ENCODE measurements at places on chromosomes 3 and 15. TPM values are rescaled to one million over a fixed set of nuclear protein-coding genes. Genes with fewer than 3 reads are reported as not detected.
A peak's percentile ranks its signal among the peaks of the same experiment; 100 is the strongest.

ZBED2 gene
- total RNA-seq: not detected

GOLGA6A gene
- total RNA-seq: 0.21 TPM

MESP1 gene
- total RNA-seq: 2.1 TPM

LTF gene
- total RNA-seq: not detected

MYO5C gene
- 2.7 TPM for total RNA-seq

PDCD6IP gene
- 217 TPM for total RNA-seq

DNA sequence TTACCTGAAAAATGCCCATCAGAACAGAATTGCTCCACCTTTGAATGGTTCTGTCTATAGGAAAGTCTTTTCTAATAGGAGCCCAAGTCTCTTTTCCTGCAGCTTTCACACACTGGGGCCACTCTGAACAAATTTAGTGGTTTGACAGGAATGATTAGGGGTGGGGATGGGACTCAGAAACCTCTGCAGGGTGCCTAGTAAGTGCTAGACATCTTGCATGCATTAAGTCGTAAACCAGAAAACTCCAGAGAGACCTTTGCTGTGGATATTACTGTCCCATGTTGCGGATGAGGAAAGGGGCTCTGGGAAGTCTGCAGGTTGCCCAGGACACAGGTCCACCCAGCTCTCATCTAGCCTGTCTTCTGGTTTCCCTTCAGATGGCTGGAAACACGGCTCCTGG lies 189.7 kb downstream of the OPA1 start:
- peaks cover 67% of the 10 kb centered on the region for H3K27me3 ChIP-seq
- no peak for DNase-seq
- no peaks in the 10 kb centered on the region for H3K36me3 ChIP-seq
- peaks cover 31% of the 10 kb centered on the region for H3K4me1 ChIP-seq
- H3K27ac ChIP-seq: no peak overlapping the region

DNA sequence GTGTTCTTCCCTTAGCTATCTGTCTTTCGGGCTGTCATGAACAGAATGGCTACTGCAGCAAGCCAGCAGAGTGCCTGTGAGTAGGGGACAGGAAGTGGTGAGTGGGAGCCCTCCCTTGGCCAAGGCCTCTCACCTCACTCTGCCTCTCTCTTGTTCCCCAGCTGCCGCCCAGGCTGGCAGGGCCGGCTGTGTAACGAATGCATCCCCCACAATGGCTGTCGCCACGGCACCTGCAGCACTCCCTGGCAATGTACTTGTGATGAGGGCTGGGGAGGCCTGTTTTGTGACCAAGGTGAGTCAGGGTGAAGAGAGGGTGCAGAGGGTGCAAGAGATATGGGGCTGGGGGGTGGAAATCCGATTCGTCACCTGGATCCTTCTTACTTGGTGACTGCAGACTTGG lies 3.0 kb downstream of the DLL4 start:
- H3K27me3 ChIP-seq: peaks cover 40% of the 10 kb centered on the region
- no peak for DNase-seq
- H3K36me3 ChIP-seq: no peaks in the 10 kb centered on the region

DNA sequence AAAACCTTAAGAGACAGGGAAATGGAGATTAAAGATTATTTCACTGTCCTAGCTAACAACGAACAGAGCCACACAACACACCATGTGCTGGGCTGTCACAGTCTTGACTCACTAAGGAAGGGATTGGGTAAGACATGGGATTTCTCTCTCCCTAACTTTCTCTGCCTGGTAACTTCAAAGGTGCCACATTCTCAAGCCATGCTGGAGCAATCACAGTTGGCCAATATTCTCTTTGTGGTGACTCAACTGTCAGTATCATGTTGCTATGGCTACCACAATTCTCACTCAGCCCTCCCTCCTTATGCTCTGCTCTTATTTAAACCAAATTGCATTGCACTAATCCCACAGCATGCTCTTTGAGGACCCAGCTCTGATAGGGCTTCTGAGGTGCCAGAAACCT lies 74.0 kb downstream of the OXNAD1 start:
- no peak overlapping the region for H3K4me3 ChIP-seq
- H3K27ac ChIP-seq: no peak overlapping the region
- H3K36me3 ChIP-seq: peaks cover 33% of the 10 kb centered on the region
- no peak for DNase-seq
- no peaks in the 10 kb centered on the region for H3K27me3 ChIP-seq

DNA sequence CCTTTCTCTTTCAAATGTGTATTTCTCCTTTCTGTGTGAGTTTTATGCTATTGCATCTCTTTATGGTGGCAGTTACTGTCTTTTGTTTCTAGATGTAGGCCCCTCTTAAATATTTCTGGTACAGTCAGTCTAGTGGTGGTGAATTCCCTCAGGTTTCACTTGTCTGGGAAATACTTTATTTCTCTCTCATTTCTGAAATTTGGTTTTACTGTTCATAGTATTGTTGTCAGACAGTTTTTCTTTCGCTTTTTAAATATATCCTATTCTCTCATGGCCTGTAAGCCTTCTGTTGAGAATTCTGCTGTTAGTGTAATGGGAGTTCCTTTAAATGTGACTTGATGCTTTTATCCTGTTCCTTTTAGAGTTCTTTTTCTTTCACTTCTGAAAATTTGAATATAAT lies 874.0 kb downstream of the PLOD2 start:
- H3K4me1 ChIP-seq: no peaks in the 10 kb centered on the region
- H3K4me3 ChIP-seq: no peak overlapping the region
- DNase-seq: no peak
- peaks cover 5% of the 10 kb centered on the region for H3K27me3 ChIP-seq
- no peak overlapping the region for H3K27ac ChIP-seq

- H3K4me3 ChIP-seq: no peak overlapping the region
- no peak for DNase-seq
- H3K27me3 ChIP-seq: peaks cover 44% of the 10 kb centered on the region
- no peak overlapping the region for H3K27ac ChIP-seq
- no peaks in the 10 kb centered on the region for H3K4me1 ChIP-seq
These were observed 133.7 kb upstream of the OSTN start for GRCh38 chr3:191065181-191065805.

GRCh38 chr15:89322822-89323221 lies 11.8 kb downstream of the POLG start:
- H3K36me3 ChIP-seq: peaks cover 62% of the 10 kb centered on the region
- H3K4me1 ChIP-seq: no peaks in the 10 kb centered on the region
- H3K27me3 ChIP-seq: no peaks in the 10 kb centered on the region
- H3K27ac ChIP-seq: no peak overlapping the region
- H3K4me3 ChIP-seq: no peak overlapping the region
- no peak for DNase-seq

GRCh38 chr3:106029954-106030626 lies 161.3 kb upstream of the CBLB start:
- no peak overlapping the region for H3K4me3 ChIP-seq
- no peaks in the 10 kb centered on the region for H3K27me3 ChIP-seq
- H3K4me1 ChIP-seq: peaks cover 33% of the 10 kb centered on the region

DNA sequence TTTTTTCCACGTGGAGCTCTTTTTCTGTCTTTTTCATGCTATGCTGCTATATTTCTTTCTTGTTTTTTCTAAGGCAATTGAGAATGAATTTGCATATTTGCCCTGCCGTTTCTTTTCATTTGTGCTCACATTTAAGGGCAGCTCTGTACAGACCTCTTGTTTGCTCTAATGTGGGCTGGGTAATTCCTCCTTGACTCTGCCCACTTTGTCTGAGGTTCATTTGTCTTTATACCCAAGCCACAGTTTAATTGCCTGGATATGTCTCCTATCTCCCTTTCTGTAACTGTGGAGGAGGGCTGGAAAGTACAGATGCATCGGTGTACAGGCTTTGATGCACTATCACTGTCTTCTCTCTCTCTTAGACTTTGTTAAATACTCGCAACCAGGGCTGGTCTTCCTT lies 195.9 kb downstream of the EPHB1 start:
- H3K4me1 ChIP-seq: no peaks in the 10 kb centered on the region
- no peak for DNase-seq
- H3K4me3 ChIP-seq: no peak overlapping the region
- H3K36me3 ChIP-seq: no peaks in the 10 kb centered on the region
- H3K27me3 ChIP-seq: peaks cover 4% of the 10 kb centered on the region

DNA sequence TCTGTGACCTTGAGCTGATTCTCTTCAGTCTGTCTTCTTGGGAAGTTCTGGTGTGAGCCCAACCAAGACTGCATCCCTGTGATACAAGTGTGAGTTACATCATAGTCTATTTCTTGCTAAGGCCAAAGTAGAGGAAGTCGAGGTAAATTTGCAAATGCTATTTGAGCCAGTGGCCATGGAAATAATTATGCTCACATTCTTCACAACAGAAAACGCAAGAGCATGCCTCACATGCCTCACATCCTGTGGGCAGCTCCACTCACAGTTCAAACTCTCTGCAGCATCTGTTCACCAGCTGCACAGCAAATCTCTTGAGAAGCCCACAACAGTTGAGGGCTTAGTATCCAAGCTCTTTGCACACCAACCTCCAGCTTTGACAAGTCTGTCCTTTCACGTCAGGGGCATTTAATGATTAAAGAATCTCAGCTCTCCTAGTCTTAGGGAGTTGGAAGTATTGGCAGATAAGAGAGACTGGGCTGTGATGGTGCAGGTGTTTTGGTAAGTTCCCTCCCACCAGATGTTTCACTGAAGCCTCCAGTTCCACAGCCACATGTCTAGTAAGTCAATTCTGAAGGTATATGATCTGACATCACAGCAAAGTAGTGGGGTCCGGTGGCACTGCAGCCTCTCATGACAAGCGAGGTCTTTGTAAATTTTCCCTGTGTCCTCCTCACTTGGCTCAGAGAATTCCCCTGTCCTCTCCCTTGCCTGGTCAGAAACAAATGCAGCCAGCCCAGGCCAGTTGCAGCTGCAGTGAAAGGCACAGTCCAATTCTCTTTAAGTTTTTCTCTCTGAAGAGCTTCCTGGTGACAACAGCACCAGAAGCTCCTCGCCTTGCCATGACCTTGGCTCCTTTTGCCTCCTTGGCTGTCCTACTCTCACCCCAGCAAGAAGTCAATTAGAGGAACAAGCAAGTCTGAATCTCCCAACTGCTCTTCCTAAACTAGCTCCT lies 166.1 kb downstream of the SSR3 start:
- no peak overlapping the region for H3K4me3 ChIP-seq
- H3K27ac ChIP-seq: peak overlapping the region; percentile 15
- H3K36me3 ChIP-seq: no peaks in the 10 kb centered on the region
- peaks cover 5% of the 10 kb centered on the region for H3K4me1 ChIP-seq
- no peak for DNase-seq

DNA sequence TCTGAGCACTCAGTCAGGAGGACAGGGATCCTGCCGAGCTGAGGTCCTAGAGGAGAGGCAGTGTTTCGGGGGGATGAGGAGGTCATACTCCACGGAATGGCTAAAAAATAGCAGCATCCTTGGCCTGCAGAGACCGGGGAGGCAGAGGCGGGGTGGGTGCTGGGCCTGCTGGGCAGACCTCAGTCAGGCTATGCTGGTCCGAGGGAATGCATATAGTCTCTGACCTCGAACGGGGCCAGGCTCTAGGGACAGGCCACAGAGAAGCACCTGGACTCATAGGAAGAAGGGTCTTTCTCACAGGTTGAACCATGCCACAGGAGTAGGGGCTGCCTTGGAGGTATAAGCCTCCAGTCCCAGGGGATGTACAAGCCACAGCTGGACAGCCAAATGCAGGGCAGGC lies 14.0 kb upstream of the SKIC8 start:
- no peak for DNase-seq
- H3K27ac ChIP-seq: no peak overlapping the region
- no peaks in the 10 kb centered on the region for H3K36me3 ChIP-seq
- H3K4me1 ChIP-seq: no peaks in the 10 kb centered on the region
- H3K4me3 ChIP-seq: no peak overlapping the region

DNA sequence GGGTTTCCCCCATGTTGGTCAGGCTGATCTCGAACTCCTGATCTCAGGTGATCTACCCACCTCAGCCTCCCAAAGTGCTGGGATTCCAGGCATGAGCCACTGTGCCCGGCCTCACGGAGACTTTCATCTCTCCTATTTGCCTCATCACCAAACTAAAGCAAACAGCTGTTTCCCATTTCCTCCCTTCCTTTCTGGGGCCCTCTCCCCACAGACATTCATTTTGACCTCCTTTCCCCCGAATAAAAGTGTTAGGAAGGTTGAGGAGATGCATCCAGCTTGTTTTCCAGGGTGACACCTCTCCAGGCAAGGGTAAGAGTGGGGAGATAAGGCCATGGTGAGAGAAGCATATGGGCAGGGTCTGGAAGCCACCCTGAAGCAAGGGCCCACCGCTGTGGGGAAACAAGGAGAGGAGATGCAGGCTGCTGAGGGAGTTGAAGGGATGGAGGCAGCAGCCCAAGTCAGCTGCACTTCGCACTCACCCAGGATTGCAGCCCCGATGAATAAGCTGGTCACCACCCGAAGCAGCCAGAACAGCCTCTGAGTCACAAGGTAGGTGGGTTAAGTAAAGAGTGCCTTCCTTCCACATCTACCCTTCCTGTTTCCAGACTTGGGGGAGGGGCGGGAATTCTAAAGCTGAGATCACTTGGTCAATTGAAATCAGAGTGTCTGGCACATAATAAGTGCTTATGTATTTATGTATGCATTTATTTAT lies 7.7 kb downstream of the DUOXA2 start:
- no peak overlapping the region for H3K4me3 ChIP-seq
- peaks cover 28% of the 10 kb centered on the region for H3K27me3 ChIP-seq
- no peaks in the 10 kb centered on the region for H3K36me3 ChIP-seq
- no peak for DNase-seq
- peaks cover 6% of the 10 kb centered on the region for H3K4me1 ChIP-seq

DNA sequence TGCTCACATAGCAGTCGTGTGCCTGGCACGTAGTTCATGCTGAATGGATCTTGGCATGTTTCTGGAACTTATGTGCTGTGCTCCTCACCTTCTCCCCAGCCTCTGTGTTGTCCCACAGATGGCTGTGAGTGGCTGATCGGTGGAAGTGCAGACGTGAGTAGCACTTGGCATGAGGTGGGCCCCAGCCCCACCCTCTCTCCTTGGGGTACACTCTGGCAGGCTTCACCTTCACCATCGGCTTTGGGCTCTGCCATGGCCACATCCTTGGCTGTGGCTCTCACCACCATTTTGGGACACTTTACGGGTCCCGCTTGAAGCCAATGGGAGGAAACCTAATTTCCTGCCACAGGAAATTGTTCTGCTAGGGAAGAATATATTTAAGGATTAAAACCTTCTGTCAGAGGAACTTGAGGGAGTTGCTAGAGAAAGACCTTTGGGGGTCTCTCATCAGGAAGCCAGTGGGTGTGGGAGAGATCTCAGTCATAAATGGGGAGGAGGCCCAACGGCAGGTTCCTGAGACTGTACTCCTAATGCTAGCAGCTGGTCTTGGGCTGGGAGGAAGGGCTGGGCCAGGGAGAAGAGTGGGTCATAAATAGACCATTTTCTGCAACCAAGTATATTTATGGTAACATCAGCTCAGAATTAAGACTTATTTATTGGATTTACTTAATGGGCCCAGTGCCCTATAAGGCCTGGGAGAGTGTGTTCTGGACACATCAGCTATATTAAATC lies 92.3 kb downstream of the SMAD3 start:
- H3K4me3 ChIP-seq: no peak overlapping the region
- H3K4me1 ChIP-seq: peaks cover 17% of the 10 kb centered on the region
- DNase-seq: no peak
- H3K27me3 ChIP-seq: no peaks in the 10 kb centered on the region
- H3K36me3 ChIP-seq: peaks cover 8% of the 10 kb centered on the region
- no peak overlapping the region for H3K27ac ChIP-seq

Measured in osteocyte (in vitro differentiated cells).